Stimulated activated CD8-positive, alpha-beta memory T cell treated with anti-CD3 and anti-CD28 coated beads, Interleukin-7, amount 100 ng/mL, for 48 hours (primary cell): ENCODE measurements at places on chromosomes 3 and 15.

DNA sequence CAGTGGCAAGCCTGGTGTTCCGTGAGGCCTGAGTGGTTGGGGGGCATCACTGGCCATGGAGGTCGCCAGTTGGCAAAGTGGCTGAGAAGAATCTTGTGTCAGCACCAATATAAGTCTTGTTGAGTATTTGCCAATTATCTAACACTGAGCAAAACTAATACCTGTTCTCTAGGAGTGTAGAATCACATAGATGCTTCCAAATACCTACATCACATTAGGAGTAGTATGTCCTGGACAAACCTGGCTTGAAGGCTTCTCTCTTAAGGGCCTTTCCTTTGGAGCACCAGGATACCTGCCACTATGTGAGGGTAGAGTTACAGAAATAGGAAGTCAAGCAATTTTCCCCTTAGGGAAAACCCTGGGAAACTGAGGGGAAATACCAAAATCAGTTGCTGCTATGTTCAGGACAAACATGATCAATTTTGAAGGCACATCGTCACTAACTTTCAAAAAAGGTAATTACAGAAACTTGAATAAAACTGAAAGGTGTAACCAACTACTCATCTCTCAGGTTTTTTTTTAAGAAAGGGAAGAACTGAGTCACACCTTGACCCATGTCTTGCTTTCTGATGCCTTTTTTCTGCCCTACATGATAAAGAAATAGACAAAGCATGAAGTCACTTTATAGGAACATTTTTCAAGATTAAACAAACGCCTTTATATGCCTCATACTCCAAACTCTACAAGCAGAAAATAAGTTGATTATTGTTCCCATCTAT is 100.4 kb downstream of the IMPG2 start:
- no peak for DNase-seq

GRCh38 chr15:94480289-94480834 is 249.0 kb downstream of the MCTP2 start:
- DNase-seq = no peak

- DNase-seq = no peak
Measured at GRCh38 chr15:101179341-101180153, 72.3 kb downstream of the CHSY1 start.

- no peak for DNase-seq
Measured at GRCh38 chr3:121758727-121759450, 9.3 kb upstream of the GOLGB1 start.

- DNase-seq = no peak
Measured at GRCh38 chr3:153026026-153026425, 136.0 kb upstream of the RAP2B start.

DNA sequence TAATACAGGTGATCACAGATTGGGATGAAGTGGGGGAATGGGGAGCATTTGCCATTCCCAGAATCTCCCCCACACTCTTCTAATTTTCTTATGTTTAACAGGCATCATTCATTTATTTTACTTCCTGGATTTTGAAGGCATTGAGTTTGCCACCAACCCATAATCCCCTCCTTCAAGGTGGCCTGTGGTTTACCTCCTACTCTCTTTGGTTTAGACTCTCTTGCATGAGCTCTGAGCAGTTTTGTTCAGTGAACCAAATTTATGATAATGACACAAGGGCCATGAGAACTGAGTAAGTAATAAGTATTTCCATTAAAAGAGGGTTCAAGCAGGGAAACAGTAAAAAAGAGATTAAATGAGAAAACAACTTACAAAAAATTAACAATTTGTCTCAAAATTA is 703.1 kb upstream of the CFAP20DC start:
- DNase-seq = no peak

GRCh38 chr3:12318758-12319621 is 30.1 kb downstream of the PPARG start:
- no peak for DNase-seq

DNA sequence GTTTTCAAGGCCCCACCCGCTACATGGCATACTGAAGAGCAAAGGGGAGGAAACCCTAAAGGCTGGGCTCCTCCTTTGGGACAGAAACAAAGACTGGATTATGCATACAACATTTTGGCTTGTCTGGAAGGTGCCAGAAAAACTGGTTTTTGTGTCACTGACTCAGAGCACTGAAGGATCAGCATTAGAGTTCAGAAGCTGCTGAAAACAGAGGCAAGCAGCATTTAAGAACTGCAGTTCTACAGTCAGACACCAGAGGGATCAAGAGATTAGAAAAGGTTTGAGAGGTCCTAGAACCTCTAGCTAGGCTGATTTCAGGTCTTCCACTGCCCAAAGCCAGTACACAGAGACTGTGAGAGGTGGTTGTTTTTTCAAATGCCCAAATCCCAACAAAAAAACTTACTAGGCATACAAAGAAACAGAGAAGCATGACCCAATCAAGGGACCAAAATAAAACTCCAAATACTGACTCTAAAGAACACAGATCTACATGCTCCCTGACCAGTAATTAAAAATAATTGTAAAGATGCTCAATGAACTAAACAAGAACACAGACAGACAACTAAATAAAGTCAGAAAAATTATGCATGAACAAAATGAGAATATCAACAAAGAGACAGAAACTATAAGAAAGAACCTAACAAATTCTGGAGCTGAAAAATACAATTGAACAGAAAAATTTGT is 91.2 kb downstream of the SENP2 start:
- no peak for DNase-seq

DNA sequence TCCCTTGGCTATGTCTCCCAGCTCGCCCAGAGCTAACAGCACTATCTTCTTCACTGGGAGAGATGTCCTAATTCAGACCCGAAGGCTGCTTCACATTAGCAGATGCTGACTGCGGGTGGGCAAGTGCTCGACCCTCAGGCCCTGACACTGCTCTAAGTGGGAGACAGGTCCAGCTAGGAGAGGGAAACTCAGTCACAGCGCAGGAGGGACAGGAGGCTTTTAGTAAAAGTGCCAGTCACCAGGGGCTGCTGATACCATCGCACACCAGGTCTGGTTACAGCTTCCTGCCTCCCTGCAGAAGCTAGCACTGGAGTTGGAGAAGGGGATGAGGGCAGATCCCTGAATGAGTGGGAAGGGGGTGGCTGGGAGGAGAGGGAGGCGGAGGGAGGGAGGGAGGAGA is 365.8 kb upstream of the RGMA start:
- no peak for DNase-seq

DNA sequence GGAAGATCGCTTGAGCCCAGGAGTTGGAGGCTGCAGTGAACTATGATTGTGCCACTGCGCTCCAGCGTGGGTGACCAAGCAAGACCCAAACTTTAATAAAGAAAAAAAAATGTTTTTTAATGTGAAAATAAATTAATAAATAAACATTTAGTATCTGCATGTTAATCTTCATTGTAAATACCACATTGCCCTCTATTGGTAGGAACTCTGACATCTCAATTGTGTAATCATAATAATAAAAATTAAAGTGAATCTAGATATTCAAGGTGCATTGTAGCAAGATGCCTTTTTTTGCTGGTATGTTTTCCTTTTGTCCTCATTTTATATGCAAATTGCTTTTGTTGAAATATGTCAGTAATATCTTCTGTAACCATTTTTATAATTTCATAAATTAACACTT is 95.0 kb upstream of the LIMD1 start:
- DNase-seq = no peak

DNA sequence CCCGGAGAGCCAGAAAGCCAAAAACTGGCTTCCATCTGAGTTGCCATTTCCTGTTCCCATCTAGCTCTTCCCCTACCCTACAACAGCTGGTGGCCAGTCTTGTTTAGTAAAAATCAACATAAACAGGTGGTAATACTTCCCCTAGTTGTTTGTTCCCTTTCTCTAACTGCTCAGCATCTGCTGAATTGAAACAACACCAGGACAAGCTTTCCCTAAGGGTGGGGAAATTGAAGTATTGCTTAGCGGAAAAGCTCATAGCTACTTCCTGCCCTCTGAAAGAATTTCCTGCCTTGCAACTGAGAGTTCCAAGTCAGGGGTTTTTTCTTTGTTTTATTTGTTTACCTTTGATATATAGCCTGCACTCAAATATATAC is 66.8 kb downstream of the HMG20A start:
- DNase-seq = no peak

DNA sequence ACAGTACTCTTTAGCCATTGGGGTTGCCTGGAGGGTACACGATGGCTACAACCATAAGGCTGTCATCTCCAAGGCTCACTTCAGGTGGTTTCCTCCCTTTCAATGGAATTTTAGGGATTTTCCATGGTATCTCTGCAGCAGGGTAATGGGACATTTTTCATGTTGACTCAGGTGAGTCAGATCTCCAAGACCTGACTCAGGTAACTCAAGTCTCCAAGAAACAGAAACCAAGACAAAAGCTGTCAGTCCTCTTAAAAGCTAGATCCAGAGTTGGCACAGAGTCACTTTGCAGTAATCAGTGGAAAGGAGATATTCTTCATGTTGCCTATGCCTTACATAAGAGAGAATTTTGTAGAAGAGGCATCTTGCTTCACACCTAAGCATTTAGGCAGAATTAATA is 375.8 kb upstream of the ARPP21 start:
- no peak for DNase-seq

DNA sequence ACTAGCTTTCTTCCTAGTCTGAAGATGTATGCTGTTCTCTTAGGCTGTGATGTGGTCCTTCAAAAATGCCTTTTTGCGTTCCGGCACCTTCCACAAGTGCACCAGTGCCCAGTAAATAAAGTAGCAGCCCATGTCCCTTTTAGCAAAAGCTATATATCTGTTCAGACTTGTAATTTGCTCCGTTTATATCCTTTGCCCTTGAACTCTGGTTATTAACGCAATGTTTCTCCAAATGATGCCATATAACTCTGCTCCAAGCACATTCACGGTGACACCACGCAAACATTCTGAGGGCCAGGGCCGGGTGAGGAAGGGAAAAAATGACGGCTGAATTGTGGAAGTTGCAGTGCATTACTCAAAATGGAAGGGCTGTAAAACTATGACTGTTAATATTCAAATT is 1001.1 kb upstream of the NR2F2 start:
- no peak for DNase-seq

DNA sequence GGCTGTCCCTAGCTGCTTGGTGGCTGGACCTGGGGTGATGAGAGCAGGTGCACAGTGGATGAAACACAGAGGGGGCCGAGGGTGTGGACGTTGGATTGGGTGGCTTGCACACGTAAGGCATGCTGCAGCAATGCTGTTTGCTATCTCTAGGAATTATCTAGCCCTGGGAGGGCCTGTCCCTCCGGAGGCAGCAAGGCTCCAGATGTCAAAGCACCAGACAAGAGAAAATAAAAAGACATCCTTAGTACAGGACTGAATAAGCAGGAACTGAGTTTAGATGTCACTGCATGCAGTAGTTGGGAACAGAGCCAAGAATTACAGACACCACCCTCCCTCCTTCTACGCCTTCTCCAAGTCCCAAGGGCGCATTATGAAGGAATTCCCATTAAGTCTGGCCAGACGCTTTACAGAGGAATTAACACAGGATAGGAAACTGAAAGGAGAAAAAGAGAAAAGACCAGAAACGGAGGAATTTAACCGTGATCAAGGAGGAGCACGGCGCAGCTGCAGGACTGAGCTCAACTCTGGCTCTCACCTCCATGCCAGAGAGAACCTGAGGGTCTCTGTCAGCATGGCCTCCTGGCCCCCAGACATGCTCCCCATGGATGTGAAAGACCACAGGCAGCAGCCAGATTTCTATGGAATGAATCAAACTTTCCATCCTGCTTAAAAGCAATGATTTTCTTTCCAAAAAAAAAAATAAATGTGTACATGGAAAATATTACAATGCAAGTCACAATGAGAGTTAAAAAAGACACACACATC is 13.8 kb downstream of the ATP10A start:
- no peak for DNase-seq

GRCh38 chr15:100785181-100786138 is 94.2 kb upstream of the ALDH1A3 start:
- DNase-seq = no peak

DNA sequence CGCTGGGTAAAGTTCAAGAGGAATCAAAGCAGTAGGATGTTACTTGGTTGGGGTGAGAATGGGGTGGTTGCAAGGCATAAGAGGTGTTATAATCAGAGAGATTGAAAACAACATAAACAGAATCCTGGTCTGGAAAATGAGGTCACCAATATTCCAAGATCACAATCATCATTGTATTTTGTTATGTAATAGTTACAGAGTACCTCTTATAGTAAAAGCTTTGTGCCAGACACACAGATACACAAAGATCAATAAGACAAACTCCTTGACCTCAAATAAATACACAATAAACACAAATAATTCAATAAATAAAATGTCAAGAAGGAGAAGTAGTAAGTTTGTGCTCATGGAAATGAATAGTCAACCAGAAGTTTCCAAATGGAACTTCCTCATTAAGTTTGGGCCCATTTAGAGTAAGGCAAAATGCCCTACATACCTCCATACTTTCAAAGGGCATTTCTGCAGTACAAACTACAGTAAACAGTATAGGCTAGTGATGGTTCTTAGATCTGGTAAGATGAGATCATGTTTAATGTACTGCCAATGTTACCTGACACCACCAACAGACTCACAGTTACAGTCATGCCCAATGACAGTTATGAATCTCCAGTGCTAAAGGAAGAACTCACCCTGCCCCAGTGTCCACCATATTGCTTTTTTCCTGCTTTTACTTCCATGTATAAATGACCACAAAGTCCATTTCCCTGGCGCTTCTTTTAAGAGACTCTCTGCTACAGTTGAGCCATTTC is 93.4 kb downstream of the KCNMB2 start:
- no peak for DNase-seq

- DNase-seq = no peak
Measured at GRCh38 chr3:56815589-56815988, 13.8 kb upstream of the ARHGEF3 start.

DNA sequence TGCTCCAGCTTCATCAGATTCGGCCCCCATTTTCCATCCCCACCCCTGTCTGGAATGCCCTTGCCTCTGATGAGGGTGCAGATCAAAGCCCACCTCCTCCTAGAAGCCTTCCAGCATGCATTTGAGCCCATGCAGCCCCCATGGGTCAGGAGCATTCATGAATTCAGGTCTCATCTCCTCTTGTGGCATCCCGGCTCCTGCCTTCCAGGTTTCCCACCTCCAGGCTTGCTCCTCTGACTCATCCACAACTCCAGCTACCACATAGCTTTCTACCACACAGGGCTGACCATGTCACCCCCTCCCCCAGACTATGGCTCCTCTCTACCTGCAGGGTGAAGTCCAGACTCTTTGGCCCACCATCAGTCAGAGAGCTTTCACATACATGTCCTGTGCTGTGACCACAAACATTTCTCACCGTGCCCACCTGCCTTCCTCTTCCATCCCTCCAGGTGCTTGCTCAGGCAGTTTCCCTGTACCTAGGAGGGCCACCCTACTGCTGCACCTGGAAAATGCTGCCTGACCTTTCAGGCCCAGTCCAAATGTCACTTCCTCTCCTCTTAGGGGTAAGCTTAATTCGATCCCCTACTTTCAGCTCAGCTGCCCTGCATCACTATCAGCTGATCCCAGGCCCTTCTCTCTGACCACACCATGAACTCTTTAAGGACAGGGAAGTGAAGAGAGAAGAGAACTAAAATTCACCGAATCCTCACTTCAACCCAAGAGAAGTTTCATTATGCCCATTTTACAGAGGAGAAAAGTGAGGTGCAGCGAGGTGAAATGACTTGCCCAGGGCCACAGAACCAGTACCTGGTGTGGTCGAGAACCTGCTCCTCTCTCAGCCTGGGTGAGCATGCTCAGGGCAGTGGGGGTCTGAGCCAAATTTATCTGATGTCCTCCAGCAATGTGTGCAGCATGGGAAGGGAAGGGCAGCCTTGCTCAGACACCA is 13.7 kb upstream of the FGD5 start:
- no peak for DNase-seq
